Activated naive CD8-positive, alpha-beta T cell treated with anti-CD3 and anti-CD28 coated beads, Interleukin-2, amount 50 U/mL, for 16 hours (primary cell): ENCODE measurements at places on chromosomes 2 and 18.
A peak's percentile ranks its signal among the peaks of the same experiment; 100 is the strongest.

GRCh38 chr18:74828200-74828599, 230.5 kb downstream of the ZNF407 start:
- DNase-seq: no peak

GRCh38 chr2:26268213-26268612, 23.5 kb downstream of the HADHB start:
- no peak for DNase-seq

- DNase-seq: no peak
Measured at GRCh38 chr18:2480536-2480935, 90.8 kb downstream of the METTL4 start.

DNA sequence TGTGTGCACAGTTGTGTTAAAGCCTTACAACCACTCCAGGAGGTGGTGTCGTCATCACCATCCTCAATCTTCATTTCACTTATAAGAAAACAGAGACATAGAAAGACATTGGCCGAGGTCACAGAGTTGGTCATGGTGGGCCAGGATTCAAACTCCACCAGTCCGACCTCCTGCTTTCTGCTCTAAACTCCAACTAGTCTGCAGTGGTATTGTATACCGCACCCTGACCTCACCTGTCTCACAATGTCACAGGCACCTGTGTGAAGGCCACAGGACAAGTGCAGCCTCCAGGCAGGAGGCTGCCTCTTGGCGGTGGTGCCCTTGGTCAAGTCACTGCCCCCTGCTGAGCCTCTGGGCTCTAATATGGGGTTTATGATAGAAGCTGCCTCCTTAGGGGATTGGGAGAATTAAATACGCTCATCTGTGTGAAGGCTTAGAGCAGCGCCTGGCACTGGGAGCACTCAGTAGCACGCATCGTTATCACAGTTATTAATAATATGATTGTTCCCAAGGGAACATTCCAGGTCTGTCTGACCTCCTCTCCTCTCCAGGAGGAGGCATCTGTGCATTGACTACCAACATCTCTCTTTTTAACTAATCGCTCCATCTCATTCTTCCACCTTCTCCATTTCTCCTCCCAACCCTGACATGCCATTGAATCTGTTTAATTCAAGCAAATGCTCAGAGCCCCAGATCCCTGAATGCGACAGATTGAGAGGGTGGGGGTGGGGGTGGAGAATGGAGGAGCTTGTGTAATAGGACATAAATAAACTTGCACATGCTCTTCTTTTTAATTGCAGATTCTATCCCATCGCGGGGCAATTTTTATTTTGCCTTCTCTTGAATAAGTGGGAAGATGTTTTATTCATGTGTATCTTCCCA, 112.7 kb downstream of the MCFD2 start:
- no peak for DNase-seq

DNA sequence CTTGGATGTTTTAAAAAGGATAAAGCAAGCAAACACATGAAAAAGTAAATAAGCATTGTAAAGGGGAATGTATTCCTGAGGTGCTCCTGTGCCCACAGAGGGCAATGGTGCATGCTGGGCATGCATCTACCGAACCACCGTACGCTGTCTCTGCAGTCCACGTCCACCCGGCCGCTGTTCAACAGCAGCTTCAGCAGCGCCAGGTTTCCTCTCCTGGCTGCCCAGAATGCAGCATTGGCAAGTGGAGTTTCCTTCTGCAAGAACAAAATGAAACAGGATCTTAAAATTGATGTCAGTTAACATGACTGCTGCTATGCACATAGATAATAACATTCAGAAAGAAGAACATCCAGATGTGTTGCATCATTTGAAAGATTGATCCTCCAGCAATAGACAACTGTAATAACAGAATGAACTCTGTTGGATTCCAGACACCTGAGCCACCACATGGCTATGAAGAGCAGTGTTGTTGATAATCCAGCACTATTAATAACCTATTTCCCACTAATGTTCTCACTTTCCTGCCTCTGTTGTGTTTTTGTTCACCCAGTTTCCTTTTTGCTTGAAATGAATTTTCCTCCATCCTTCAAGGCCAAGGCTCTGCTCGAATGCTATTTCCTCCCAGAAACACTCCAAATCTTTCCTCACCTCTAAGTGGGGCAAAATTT, 13.6 kb downstream of the ANKRD29 start:
- DNase-seq: no peak

DNA sequence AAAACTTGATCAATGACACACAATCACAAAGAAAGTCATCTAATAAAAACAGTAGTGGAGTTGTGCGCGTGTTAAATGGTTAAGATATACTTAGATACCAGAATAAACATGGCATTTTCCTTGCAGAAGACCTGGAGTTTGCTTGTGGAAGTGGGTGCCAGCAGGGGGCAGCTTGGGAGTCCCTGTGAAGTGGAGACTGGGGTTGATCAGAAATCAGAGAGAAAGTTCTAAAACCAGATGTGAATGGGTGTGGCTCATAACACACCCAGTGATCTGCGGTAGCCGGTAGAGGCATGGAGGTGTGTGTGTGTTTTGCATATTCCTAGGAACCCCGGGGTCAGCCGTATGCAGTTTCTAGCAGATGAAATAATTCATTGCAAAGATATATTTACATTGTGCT, 300.1 kb upstream of the TRIB2 start:
- peak; percentile 12 for DNase-seq

DNA sequence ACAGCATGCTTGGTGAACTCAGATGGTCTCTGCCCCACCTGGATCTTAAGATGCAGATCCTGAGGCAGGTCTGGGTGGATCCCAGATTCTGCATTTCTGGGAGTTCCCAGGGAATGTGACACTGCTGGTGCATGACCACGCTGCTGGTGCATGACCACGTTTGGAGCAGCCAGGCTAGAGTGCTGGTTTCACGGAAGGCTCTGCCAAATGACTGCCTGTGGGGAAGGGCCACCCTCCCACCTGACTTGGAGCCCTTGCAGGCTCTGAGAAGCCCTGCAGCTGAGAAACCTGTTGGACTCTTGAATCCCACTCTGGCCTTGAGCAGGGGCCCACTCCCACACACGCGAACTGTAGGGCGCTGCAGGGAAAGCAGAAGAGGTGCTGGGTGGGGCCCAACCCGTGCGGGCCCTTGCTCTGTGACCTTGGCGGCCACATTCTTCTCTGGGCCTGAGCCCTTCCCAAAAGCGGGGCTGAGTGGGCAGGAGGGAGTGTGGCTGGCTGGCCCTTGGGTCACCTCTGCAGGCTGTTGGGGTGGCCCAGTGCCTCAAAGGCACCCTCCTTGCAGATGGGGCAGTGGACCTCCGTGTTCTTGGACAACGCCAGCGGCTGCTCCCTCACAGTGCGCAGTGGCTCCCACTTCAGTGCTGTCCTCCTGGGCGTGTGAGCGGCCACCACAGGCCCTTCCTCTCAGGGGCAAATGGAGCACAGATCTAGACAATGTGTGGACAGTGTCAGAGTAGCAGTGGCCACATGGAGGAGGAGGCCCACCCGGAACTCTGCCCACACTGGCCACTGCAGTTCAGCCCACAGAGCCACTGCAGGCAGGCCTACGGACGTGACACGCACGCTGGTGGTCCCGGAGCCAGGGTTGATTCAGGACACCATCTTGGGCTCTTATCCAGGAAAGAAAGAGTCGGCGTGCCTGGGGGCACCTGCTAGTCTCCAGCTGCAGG, 7.9 kb downstream of the ERFE start:
- no peak for DNase-seq

DNA sequence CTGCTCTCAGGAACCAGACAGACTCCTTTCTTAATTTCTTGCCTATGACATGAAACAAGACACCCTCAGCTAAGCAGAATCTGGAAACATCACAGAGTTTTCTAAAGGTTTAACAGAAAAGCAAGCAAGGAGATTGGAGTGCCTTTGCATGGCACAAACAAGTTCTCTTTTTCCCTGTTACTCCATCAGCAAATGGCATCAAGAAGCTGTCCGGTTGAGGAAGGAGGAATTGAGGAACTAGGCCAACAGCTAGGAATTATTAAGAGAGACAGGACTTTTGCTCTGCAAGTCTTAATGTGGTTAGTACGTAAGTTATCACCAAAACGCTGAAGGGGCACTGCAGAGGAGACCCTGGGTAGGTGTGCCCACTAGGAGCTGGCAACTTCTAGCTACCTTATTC, 53.2 kb downstream of the NEB start:
- DNase-seq: no peak

DNA sequence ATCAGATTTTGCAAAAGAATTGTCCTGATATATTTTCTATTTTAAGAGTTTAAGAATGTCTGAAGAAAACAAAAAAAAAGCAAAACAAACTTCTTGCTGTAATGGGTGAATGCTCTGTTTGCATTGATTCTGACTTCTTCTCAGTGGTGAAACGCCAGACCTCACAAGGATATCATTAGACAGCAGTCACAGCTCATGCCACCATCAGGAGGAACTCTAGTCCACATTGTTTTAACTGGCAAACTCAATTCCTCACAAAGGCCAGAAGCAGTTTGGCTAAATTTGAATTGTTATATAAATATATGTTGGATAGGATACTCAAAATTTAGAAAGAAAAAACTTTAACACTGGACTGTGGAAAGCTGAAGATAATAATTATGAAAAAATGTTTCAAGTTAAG, 89.4 kb downstream of the DOK6 start:
- no peak for DNase-seq

DNA sequence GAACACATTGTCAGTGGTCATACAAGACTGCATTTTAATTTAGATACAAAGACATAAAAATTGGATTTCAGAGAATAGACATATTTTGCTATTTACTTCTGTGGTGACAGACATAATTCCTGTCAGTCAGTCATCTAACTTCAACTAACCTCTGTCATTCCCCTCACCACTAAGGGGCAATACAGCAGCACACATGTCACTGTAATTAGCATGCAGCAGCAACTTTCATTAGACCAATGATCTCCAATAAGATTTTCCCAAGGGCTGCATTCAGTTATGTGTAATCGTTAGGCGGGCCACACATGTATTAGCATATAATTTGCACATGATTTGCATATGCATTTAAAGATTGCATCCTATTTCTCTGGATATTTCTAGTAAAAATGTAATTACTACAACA, 624.5 kb downstream of the NR4A2 start:
- no peak for DNase-seq

DNA sequence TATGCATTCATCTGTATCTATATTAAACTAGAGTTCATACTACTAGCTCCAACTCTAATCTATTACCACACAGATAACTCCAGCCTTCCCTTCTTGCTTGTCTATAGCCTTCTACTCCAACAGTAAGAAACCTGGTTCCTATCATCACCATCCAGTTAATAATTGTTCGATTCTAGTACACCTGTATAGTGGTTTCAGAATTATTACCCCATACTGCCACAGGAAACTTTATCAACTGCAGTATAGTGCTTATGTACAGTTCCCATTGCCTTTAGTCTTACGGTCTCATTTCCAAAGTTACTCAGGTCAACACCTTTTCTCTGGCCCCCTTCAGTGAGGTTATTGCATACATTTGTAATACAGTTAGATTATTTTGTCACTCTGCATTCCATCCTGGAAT, 14.5 kb downstream of the METTL8 start:
- DNase-seq: no peak

DNA sequence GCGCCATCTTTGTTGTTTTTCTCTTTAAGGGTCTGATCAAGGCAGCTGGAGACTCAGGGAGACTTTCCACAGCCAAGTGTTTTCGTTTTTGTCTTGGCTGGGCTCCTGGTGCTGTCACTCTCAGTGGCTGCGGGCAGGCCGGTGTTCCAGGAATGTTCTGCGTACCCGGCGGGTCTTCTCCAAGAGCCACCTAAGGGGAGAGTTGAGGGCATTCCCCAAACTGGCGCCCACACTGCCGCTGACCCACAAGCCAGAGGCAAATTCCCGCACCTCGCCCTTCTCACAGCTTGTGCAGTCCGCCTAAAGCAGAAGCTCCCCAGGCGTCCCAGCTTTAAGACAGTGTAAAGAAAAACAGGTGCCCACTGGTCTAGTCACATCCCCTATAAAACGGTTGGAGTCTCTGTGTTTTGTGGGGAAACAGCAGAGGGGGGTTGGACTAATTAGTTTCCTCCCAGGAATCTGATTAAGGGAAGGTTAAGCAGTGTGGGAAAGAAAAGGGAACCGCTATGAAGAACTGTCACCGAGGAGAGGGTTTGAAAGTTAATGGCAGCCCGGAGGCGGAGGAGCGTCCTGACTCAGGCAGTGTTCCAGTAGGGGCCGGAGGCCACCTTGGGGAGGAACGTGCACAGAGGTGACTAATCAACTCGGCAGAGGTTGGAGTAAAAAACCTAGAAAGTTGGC, 224.5 kb downstream of the SLC4A3 start:
- no peak for DNase-seq

GRCh38 chr18:40313030-40313642, 1641.9 kb upstream of the PIK3C3 start:
- no peak for DNase-seq

DNA sequence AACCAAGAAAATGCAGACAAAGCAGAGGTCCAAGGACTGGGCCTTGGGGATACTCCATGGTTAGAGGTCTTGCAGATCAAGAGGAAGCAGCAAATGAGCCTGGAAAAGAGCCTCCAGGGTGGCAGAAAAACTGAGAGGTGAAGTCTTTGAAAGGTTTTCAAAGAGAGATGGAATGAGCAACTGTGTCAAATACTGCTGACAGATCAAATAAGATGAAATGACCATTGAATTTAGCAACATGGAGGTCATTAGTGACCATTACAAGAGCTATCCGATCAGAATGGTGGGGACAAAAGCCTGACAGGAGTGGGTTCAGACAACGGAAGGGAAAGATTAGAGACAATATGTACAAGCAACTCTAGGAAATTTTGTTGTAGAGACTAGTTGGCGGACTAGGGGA, 1.5 kb downstream of the CLHC1 start:
- DNase-seq: no peak

- no peak for DNase-seq
Measured at GRCh38 chr2:212157012-212157411, 381.6 kb downstream of the ERBB4 start.

DNA sequence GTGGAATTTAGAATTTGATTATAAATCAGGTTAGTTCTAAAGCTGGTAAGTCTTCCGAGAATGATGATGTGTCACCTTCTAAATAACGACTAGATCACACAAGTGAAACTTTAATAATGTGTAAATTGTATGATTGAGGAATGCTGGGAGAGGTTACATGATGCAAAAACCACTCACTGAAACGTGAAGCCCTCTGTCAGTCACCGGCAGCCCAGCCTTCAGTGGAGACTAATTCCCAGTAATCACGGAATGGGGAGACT, 45.9 kb upstream of the ROCK2 start:
- no peak for DNase-seq

- DNase-seq: no peak
Measured at GRCh38 chr2:125185691-125186270, 1160.7 kb downstream of the CNTNAP5 start.

DNA sequence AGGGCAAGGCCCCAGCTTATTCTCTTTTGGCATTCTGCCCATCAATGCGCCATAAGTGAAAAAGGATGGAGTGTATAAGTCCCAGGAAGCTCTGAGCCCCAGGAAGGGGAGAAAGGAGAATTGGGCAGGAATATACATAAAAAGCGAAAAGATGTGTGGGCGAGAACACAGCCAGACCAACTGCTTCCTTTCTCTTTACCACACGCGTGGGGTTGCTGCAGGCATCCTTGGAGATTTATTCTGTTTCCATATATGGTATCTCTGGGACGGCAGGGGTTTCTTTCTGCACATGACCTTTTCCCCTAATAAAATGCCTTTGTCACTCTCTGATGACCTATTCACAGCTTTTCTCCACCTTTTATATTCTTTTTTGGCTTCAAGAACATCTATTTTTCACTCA, 440.5 kb downstream of the NBAS start:
- no peak for DNase-seq

- DNase-seq: no peak
Measured at GRCh38 chr2:15832849-15833680, 107.3 kb upstream of the MYCN start.
